ENCODE measurements at places on chromosomes 6 and 20.

DNA sequence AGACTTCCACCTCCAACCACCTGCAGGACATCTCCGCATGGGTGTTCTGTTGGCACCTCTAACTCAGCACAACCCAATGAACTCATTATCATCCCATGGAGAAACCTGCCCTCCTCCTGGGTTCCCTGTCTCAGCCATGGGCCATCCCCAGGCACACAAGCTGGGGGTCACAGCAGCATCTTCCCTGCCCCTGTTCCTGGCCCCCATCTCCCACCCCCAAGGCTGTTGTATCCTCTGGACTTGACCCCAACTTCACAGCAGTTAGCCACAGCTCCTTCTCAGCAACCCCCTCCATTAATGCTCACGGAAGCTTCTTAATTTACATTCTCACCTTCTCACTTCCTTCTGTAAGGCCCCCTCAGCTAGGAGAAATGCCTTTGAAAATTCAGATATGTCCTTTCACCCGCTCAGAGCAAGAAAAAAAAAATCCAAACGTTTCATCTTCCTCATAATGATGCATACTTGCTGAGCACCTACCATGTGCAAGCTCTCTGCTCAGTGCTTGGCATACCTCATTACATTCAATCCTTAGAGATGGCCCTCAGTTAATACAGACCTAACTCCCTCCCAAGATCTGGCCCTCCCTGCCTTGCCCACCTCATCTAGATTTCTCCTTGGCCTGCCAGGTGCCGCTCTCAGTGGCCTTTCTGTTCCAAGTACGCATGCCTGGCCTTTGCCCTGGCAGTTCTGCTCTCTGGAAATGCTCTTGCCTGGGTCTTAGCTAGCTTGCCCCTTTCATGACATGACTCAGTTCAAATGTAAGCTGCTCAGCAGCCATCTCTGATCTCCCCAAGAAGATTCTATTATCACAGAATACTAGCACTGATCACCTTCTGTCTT, 2.5 kb upstream of the NELFCD start:
- no peak for DNase-seq

GRCh38 chr6:32151863-32152768, at the start of gene PRRT1:
TSS of gene PRRT1 (minus strand) at chr6:32151939. CDS start at chr6:32151827, 112 bp downstream.
- no peak for DNase-seq

GRCh38 chr6:142470421-142470820, 168.6 kb downstream of the ADGRG6 start:
- no peak for DNase-seq

- DNase-seq, result no peak
These were observed 90.8 kb downstream of the CFAP61 start for GRCh38 chr20:20143165-20143564.

- no peak for DNase-seq
These were observed 31.5 kb downstream of the PDE7B start for GRCh38 chr6:135883045-135883444.

GRCh38 chr6:120938876-120939472, 395.3 kb downstream of the TBC1D32 start:
- DNase-seq, result no peak

DNA sequence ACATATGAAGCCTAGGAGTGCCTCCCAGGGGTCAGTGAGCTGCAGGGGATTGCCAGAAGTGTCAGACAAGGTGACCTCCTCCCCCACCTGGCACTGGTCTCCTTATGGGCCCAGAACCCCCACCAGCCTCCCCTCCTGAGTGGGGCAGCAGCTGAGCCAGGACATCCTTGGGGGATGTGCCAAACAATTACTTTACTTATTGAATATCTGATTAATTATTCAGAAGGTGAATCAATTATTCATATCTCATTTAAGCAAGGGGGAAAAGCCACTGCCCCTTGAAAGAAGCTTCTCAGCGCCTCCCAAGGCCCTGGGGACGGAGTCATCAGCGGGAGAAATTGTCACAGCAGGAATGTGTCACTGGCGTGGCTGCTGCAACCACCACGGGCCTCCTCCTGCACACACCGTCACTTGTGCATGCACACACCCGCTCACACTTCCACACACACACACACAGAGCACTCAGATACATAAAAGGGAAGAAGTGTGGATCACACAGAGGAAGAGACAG, 123.4 kb upstream of the MAFB start:
- DNase-seq, result no peak

- no peak for DNase-seq
These were observed 50.5 kb downstream of the EBF4 start for GRCh38 chr20:2742934-2743559.

- DNase-seq, result no peak
These were observed 303.3 kb downstream of the EYA4 start for GRCh38 chr6:133544419-133544818.

GRCh38 chr6:107355659-107356058, 103.7 kb downstream of the PDSS2 start:
- no peak for DNase-seq

- no peak for DNase-seq
These were observed 219.0 kb downstream of the THBS2 start for GRCh38 chr6:169034516-169035167.

All from Right ventricle myocardium inferior (tissue), 1 donor.